ENCODE measurements at places on chromosomes 4 and X. TPM values are rescaled to one million over a fixed set of nuclear protein-coding genes. Genes with fewer than 3 reads are reported as not detected.
A peak's percentile ranks its signal among the peaks of the same experiment; 100 is the strongest.

Gene RAP1GDS1
- 46.1 TPM for total RNA-seq

Gene RGN
- total RNA-seq: not detected

GRCh38 chr4:185817403-185817818, 5.4 kb upstream of the SORBS2 start:
- H3K4me1 ChIP-seq: no peaks in the 10 kb centered on the region
- no peaks in the 10 kb centered on the region for H3K27me3 ChIP-seq
- H3K27ac ChIP-seq: no peak overlapping the region

DNA sequence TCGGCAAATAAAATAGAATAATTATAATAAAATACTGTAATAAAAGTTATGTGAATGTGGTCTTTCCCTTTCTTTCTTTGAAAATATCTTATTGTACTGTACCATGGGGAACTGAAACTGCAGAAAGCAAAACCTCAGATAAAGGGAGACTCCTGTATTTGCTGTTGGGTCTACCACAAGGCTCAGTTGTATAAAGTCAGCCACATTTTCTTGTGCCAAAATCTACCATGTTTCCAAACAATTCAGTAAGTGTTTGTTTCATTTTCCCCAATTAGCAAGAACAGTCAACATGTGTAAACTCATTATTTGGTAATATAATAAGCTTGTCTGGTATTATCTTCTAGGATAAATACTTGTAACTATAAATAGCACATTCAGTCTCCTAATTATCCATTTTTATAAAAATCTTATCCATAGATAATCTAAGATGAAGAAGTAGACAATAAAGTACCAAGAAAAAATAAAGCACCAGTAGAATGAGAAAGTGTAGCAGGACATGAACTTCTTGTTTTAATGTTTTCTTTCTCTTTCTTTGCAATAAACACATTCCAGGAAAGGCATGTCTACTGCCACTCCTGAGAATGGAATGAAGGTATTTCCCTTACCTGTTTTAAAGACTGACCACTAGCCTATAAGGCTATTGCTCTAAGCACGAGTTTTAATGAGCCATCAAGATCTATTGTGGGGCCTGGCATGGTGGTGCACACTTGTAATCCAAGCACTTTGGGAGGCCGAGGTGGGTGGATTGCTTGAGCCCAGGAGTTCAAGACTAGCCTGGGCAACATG, 15.0 kb upstream of the OTUD4 start:
- H3K36me3 ChIP-seq: no peaks in the 10 kb centered on the region
- DNase-seq: no peak
- H3K27me3 ChIP-seq: peaks cover 17% of the 10 kb centered on the region
- H3K4me3 ChIP-seq: no peak overlapping the region
- H3K27ac ChIP-seq: no peak overlapping the region

DNA sequence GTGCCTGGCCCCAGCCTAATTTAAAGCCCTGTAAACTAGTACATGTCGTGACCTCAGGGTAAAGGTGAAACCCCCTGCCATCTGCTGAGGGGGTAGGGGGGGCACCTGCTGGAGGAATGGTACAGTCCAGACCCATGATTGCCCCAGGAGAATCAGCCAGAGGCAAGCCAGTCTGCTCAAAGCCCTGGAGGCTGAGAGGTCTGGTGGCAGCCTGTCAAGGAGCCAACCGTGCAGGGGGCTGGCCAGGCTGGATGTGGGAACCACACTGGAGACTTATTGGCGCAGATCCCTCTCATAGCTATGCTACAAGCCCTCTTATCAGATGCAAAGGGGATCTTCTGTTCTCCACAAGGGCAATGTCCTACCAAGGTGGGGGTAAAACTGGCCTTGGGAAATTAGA, 31.4 kb upstream of the PJA1 start:
- no peak overlapping the region for H3K27ac ChIP-seq
- no peaks in the 10 kb centered on the region for H3K36me3 ChIP-seq
- H3K27me3 ChIP-seq: no peaks in the 10 kb centered on the region
- H3K4me1 ChIP-seq: no peaks in the 10 kb centered on the region

DNA sequence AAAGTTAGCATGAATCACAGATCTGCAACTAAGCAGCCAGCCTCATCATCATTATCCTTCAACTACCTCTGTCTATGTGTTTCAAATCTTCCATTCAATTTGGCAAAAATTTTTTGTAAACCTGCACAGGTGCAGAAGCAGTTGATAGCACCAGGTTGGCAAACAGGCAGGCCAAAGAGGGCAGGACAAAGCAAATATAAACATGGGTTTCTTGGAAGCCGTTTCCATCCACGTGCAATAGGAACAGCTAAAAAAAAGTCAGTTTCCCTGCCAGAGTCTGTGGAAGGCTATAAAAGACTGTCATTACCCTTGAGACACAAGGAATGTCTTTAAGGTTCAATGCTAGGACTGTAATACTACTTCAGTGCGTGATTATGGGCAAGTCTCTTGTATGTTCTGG, 253.2 kb downstream of the PDHA2 start:
- DNase-seq: no peak
- H3K4me3 ChIP-seq: no peak overlapping the region
- no peak overlapping the region for H3K27ac ChIP-seq
- H3K4me1 ChIP-seq: no peaks in the 10 kb centered on the region
- H3K36me3 ChIP-seq: no peaks in the 10 kb centered on the region

DNA sequence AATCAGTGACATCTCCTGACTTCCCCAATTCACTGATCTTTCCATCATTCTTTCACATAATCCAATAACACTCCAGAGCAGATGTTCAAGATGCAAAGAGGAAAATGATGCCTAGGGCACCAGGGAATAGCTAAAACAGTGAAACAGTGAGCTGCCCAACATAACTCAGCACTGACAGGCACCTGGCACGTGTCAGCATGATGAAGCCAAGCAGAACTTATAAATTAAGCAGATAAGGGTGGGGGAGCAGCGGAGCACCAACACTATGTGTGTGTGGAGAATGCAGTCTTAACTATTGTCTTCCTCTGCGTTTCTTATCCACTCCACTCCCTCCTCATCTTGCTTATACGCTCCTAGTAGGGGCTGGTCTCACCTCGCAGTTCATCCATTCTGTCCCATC, 89.4 kb downstream of the AMMECR1 start:
- no peak overlapping the region for H3K27ac ChIP-seq
- peaks cover 32% of the 10 kb centered on the region for H3K4me1 ChIP-seq
- H3K4me3 ChIP-seq: no peak overlapping the region

DNA sequence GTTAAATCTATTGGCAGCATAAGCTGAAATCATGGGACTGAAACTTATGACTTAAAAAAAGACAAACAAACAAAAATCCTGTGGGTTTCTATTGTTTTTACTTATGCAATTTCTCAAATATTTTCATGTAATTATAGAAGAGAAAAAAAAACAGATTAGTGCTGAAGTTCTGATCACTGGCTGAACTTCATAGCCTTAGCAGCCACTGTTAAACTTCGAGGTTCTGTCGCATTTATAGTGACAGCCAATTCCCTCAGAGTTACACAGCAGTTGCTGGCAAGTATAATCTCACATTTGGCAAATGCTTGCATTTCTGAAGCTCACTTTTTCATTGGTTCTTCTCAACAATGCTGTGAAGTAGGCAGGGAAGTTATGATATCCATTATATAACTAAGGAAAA, 748.9 kb upstream of the MAGEB2 start:
- no peaks in the 10 kb centered on the region for H3K27me3 ChIP-seq
- H3K4me1 ChIP-seq: no peaks in the 10 kb centered on the region

GRCh38 chr4:10078481-10079233, 37.9 kb downstream of the WDR1 start:
- no peak overlapping the region for H3K4me3 ChIP-seq
- H3K27me3 ChIP-seq: no peaks in the 10 kb centered on the region
- no peak overlapping the region for H3K27ac ChIP-seq
- H3K36me3 ChIP-seq: peaks cover 86% of the 10 kb centered on the region

GRCh38 chr4:29558789-29559188, 1161.4 kb upstream of the PCDH7 start:
- H3K4me3 ChIP-seq: no peak overlapping the region
- no peaks in the 10 kb centered on the region for H3K4me1 ChIP-seq
- DNase-seq: no peak
- H3K36me3 ChIP-seq: no peaks in the 10 kb centered on the region
- no peaks in the 10 kb centered on the region for H3K27me3 ChIP-seq
- H3K27ac ChIP-seq: no peak overlapping the region

GRCh38 chr4:129821963-129822362, 726.0 kb downstream of the C4orf33 start:
- no peaks in the 10 kb centered on the region for H3K4me1 ChIP-seq
- no peaks in the 10 kb centered on the region for H3K27me3 ChIP-seq
- H3K4me3 ChIP-seq: no peak overlapping the region
- H3K36me3 ChIP-seq: no peaks in the 10 kb centered on the region

DNA sequence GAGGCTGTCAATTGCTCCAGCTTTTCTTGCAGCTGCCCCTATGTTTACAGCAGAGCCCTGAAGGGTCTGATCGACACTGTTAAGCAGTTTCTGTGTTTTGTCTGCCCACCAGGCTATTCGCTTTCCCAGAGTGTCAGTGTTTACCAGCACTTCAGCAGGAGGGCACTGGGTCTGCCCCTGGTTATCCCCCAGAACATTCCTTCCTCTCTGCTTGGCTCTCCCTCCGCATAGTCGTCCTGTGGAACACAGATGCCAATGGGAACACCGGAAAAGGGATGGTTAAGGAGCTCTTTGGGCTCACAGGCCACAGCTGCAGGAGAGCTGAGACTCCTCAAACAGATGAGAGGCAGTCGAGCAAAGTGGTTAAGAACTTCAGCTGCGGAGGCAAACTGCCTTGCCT, 71.3 kb upstream of the FBXW7 start:
- peaks cover 2% of the 10 kb centered on the region for H3K4me1 ChIP-seq
- no peak for DNase-seq
- peaks cover 3% of the 10 kb centered on the region for H3K27me3 ChIP-seq
- no peaks in the 10 kb centered on the region for H3K36me3 ChIP-seq

DNA sequence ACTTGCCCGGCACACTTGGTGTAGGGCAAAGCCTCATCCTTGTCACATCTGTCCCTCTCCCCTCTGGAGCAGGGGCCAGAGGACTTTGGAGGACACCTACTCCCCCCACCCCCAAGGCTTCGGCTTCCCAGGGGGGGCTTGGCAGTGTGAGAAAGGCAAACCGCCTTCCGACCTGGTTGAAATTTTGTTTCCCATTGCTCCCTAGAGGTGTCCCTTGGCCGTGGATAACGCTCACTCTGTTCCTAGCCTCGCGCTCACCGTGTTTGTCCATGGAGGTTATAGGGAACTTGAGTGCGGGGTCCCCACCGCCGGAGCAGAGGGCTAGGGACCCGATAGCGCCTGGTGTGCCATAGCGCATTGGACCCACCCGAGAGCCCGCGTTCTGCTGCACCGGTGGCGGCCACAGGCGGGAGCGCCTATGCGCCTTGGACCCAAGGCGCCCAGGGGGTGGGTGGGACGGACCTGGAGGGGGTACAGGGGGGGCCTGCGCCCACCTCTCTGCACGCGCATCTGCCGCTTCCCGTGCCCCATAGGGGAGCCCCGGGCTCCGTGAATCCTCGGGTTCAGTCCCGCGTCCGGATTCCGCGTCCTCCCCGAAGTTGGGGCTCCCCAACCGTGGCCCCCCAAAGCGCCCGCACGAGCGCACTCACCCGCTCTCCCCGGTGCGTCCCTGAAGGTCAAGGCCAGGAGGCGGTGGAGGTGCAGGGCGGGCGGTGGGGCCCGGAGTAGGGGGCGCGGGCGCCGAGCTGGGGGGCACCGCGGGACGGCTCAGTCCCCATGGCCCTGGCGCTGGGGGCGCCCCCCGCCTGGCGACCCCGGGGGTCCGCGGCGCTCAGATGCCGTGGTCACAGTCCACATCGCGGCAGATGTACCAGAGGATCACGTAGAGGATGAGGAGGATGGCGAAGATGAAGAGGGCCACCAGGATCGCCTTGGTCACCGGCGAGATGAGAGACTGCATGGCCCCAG, 82.7 kb upstream of the DHRSX start:
- H3K4me3 ChIP-seq: no peak overlapping the region
- no peaks in the 10 kb centered on the region for H3K36me3 ChIP-seq
- no peak overlapping the region for H3K27ac ChIP-seq

- no peak overlapping the region for H3K27ac ChIP-seq
- no peaks in the 10 kb centered on the region for H3K27me3 ChIP-seq
- H3K4me3 ChIP-seq: no peak overlapping the region
- H3K36me3 ChIP-seq: peaks cover 25% of the 10 kb centered on the region
- peak; percentile 36 for DNase-seq
These were observed 293.1 kb downstream of the CAMK2D start for GRCh38 chr4:113468165-113469022.

DNA sequence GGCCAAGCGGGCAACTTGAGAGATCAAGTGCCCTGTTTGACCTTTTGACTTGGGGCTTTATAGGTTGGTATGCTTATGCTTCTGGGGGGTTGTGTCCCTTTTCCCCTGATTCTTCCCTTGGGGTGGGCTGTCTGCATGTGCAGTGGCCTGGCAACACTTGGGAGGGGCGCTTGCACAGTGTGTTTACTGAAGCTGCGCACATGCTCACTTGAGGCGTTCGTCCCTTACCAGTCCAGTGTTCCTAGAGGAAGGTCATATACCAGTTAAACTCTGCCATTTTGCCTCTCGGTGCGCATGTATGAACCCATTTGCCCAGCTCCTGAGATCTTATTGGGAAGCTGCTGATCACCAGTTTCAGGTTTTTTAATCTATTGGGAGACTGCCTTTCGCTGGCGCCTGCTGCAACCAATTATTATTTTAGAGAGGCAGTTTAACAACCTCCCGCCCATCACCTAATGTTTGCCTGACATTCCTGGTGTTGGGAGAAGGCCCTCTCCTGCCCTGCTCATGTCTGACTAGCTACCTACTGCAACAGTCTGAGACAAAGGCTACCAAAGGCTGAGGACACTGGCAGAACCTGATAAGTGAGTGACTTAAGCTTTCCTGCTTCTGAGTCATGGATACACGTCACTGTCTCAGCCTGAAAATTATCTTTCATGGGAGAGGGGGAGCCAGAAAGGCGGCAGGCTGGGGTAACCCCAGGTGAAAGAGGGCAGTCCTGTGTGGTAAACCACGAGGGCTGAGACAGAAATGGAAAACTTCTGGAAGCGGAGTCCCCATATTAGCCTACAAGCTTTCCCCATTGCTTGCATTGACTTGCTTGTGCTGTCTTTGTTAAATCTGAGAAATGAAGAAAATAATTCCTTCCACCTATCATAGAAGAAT, 97.6 kb downstream of the CPE start:
- H3K27ac ChIP-seq: no peak overlapping the region
- H3K36me3 ChIP-seq: no peaks in the 10 kb centered on the region
- no peaks in the 10 kb centered on the region for H3K4me1 ChIP-seq

GRCh38 chrX:41412261-41413081, 34.7 kb upstream of the NYX start:
- H3K4me3 ChIP-seq: no peak overlapping the region
- H3K4me1 ChIP-seq: peaks cover 1% of the 10 kb centered on the region
- no peak for DNase-seq
- no peaks in the 10 kb centered on the region for H3K36me3 ChIP-seq

GRCh38 chr4:109424093-109424841, 9.3 kb upstream of the SEC24B start:
- peaks cover 9% of the 10 kb centered on the region for H3K4me1 ChIP-seq
- H3K4me3 ChIP-seq: no peak overlapping the region
- no peak overlapping the region for H3K27ac ChIP-seq
- no peaks in the 10 kb centered on the region for H3K36me3 ChIP-seq
- peaks cover 4% of the 10 kb centered on the region for H3K27me3 ChIP-seq
